ENCODE measurements at places on chromosomes 12 and 14.

GRCh38 chr14:53037016-53037415, 86.2 kb upstream of the FERMT2 start:
- no peak for DNase-seq

DNA sequence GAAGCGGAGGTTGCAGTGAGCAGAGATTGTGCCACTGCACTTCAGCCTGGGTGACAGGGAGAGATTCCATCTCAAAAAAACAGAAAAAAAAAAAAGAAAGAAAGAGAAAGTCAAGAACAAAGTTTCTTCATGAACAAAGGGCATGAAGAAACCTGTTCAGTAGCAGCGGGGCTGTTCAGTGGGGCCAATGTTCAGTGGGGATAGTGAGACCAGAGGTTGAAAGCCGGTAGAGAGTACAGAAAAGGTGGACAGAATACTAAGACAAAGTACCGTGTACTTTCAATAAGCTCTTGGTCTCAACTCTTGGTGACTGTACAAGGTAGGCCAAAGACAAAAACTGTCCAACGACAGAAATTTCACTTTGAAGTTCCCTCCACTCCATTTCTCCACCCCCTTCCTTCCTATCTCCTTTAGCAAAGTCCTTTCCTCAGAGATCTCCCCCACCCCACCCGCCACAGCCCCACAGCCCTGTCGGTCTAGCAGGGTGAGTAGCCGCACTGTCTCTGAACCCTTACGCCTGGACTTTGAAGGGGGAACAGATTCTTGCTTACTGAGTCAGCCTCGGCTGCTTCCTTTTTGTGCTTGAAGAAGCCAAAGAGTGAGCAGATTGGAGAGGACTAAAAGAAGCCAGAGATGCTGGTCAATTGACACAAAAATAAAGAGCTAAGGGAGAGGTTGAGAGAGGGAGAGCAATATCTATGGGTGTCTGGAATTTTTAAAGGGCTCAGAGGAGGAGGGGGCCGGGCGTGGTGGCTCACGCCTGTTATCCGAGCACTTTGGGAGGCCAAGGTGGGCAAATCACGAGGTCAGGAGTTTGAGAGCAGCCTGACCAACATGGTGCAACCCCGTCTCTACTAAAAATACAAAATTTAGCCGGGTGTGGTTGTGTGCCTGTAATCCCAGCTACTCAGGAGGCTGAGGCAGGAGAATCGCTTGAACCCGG, 44.2 kb upstream of the FOS start:
- DNase-seq: no peak

GRCh38 chr12:31737345-31737744, 8.5 kb upstream of the AMN1 start:
- no peak for DNase-seq

DNA sequence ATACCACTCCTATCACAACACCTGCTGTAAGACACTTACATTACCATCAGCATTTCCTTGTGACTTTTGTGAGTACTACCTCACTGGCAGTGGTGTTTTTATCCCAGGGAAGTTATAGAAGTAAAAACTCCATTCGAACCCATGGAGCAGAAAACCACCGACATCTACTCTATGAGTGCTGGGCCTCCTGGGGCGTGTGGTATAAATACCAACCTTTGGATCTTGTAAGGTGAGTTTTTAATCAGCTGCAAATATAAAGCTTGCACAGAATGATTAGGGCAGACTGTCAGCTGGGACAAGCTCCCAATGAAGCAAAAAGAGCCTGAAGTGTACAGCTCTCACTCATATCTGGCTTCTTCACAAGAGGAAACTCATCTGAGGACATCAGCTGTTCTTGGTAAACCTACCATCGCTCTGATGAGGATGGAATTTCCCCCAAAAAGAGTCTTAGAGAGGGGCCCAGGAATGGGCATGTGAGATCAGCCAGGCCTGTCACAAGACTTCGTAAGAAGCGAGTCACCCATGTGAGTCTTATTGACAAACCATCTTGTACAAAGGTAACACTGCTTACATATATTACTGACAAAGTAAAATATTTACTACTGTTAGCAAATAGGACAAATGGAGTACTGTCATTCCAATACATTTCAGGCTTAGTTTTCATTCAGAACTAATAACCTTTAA, 170.0 kb downstream of the SLC5A8 start:
- DNase-seq: no peak

GRCh38 chr12:223841-224240, 9.9 kb upstream of the SLC6A12 start:
- no peak for DNase-seq

- DNase-seq: no peak
Observed at GRCh38 chr14:45144658-45145057, 8.9 kb downstream of the FANCM start.

DNA sequence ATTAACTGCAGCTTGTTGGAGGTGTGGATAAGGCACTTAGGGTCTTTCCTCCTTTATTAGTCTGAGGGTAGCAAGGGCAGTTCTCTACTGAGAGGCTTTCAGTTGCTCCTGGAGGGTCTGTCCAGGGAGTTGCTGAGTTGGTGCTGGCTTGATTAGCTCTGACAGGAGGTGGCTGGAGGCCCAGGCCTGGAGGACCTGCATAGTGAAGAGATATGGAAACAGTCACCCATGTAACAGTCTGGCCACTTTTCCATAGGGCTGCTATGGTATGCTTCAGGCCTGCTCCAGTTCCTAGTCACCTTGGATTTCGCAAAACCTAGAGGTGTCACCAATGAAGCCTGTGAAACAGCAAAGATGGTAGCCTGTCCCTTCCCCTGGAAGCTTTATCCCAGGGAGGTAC, 143.3 kb upstream of the SLC38A2 start:
- no peak for DNase-seq

GRCh38 chr14:76810953-76811400, 1.7 kb downstream of the ANGEL1 start:
- peak; percentile 58 for DNase-seq

GRCh38 chr12:9646794-9647781, 22.4 kb upstream of the CLEC2D start:
- DNase-seq: no peak

DNA sequence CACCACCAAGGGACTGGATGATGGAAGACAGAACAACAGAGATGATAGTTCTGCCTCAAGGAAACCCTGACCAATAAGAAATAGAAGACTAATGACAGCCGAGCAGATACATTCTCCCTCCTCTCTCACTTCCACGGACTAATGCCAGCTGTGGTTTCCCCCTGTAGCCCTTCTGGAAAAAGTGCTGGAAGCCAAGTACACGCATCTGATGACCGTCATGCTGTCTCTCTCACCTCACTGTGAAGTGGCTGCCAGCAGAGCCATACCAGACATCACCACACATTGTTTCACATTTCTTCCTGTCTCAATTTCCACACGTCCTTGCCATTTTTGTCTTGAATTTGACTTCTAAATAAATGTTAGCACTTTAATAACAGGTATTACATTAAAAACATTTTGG, 2.9 kb downstream of the TAS2R43 start:
- DNase-seq: no peak

- DNase-seq: no peak
Observed at GRCh38 chr12:46664761-46665287, 161.0 kb downstream of the SLC38A4 start.

DNA sequence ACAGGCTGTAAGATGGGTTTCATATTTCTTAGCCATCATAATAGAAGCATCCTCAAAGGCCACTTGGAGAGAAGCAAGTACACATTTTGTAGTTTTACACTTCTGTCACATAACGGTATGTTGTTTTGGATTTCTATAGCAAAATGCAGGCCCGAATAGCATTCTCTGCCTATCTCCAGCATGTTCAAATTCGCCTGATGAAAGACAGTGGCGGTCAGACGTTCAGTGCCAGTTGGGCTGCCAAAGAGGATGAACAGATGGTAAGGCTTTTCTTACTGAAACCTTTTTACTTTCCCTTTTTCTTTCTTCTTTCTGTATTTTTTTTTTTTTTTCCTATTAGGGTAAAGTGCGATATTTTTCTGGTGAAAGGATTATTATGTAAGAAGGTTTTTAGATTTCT, 110.5 kb downstream of the TTLL5 start:
- DNase-seq: no peak
